NCI-H1417 treated with DMSO at 0.1 percent for 48 hours (cell line): ENCODE measurements at places on chromosomes 13 and 19.

GRCh38 chr19:54107876-54108490, 5.3 kb downstream of the NDUFA3 start:
- DNase-seq, result no peak

DNA sequence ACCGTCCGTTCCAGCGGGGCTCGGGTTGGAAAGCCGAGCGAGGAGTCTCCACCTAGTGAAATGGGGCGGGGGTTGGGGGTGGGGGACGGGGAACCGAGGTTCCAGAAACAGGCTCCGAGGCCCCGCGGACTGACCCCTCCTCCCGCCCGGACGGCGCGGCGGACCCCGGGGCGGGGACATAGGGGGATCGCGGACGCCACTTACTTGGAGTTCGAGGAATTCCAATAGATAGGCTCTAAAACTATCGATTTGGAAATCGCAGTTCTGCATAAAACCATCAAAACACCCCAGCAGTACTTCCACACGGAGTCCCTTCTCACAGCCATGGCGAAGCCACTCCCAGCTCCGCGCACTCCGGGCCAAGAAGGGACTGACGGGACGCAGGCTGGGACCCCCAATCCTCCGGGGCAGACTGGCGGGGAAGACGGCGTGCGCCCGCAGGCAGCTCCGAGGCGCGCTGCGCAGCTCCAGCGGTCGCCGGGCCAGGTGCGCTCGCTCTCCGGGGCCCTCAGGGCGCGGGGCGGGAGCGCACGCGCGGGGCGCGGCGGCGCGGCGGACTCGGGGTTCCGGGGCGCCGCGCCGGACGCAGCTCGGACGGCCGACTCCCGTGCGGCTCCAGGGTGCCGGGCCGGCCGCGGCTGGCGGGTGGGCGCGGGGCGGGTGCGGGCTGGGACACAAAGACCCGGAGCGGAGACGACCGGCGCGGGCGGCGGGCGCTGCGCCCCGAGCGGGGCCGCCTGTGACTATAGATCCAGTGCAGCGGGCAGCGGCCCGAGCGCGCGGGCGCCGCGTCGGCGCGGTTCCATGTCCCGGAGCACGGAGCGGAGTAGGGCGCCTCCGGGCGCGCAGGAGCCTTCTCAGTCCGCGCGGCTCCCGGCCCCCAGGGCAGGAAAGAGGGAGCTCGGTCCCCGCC, 567 bp downstream of the EFNB2 start:
- DNase-seq, result no peak

DNA sequence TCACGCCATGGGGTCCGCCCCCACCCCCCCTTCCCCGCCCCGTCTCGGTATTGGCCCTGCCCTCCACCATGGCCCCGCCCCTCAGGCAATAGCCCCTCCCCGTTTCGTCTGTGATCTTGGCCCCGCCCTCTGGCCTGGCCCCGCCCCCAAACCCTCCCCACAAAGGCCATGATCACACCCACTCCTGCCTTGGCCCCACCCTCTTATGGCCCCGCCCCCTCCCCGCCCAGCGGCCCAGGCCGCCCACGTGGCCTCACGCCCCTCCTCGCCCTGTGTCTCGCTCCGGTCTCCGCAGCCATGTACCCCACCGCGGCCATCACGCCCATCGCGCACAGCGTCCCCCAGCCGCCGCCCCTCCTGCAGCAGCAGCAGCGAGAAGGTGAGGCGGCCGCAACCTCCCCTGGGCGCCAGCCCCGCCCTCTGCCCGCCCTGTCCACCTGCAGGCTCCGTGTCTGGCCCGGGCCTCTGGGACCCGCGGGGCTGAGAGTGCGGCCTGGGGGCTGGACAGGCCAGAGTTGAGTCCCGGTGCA, 61.3 kb downstream of the CELF5 start:
- DNase-seq, result no peak

GRCh38 chr19:51002542-51003311, 1.3 kb upstream of the KLK8 start:
- DNase-seq, result no peak

GRCh38 chr13:27965740-27966640, 3.1 kb downstream of the CDX2 start:
- no peak for DNase-seq

DNA sequence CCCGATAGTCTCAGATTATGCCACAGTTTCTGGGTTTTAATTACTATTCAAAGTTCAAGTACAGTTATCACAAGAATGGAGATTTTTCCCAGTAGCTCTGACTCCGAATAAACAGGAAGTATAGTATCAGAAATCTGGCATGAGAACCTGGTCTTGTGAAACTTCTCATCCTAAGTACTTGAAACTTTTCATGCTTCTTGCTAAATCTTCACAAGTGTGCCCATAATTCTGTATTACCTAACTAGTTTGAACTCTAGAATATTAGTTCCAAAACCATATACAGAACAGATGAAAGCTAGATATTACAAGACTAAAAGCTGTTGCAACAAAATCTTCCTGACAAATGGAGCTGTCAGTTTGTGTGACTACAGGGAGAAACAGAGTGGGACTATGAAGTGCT, 70.5 kb upstream of the CSNK1A1L start:
- no peak for DNase-seq

DNA sequence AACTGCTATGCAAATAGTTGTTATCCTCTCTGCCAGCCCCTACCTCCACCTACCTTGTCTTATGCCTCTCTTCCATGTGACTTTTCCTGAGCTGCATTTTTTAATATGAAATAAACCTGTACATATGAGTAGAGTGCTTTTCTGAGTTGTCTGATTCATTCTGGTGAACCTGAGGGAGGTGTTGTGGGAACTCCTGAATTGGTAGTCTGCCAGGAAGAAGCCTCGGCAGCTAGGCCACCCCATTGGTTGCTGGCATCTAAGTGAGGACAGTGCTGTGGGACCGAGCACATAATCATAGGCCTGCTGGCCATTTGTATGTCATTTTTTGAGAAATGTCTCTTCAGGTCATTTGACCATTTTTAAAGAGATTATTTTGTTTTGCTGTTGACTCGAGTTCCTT, 1146.8 kb downstream of the UQCRFS1 start:
- no peak for DNase-seq

DNA sequence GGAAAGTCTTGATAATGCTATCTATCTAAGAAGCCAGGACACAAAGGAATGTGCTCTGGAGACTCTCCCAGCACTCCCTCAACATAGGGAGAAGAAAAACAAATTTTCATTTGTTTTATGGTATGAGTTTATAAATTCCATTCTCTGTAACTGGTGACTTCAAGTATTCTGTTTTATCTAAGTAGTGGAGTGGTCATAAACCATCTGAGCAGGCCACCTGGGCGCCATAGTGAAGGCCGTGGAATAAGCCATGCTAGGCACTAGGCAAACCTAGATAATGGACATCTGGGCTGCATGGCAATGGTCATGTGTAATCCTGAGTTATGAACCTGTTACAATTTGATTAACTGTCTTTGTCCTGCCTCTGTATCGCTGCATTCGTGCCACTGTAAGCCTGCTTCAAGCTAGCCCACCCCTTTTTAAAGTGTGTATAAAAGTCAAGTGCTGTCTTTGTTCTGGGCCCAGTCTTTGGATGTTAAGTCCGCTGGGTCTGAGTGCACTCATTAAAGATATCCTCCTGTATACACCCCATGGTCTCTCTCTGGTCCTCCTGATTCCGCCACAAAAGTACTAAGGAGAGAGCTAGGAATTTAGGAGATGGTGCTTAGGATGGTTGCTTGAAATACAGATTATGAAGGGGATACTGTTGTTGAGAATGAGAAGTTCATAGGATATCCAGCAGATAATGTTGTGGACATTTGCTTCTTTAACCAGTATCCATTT, 13.2 kb downstream of the GTF2F2 start:
- DNase-seq, result no peak

GRCh38 chr19:7251494-7251893, 42.7 kb downstream of the INSR start:
- no peak for DNase-seq

- no peak for DNase-seq
Measured at GRCh38 chr19:6811906-6812305, 39.4 kb downstream of the VAV1 start.

- DNase-seq, result no peak
Measured at GRCh38 chr19:46463516-46463915, 7.8 kb downstream of the PNMA8A start.

- no peak for DNase-seq
Measured at GRCh38 chr19:14413693-14414181, 5.4 kb downstream of the DDX39A start.

DNA sequence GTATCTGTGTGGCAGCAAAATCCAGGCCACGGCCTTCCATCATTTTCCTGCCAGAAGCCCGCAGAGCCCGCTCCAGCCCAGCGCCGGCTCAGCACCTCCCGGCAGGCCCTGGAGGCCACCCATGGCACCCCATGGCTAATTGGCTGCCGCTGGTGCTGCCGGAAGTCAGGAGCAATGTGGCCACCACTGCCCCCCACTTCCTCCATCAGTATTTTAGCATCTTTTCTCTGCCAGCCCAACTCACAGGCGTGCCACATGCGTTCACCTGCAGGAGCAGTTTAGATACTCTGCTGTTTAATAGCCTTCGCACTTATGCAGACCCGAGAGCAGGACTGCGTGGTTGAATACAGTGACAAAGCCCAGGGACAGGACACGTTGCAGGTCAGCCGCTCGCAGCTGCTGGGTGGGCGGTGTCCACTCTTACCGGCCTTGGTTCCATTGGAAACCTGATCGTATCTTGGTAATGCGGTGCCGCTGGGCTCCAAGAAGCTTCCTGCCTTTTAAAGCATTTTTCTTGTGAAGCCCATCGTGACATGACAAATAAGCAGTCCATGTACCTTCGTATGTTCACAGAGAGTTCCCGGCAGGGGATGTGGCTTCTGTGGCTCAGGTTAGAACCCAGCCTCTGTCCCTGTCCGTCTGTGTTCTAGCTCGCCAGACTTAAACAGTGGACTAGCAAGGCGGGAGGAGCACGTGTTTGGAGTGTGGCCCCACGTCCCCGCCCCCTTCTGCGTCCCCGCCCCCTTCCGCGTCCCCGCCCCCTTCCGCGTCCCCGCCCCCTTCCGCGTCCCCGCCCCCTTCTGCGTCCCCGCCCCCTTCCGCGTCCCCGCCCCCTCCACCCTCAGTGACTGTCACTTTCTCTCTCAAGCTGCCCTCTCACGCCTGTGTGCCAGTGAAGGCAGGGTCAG, 162.0 kb upstream of the SOX1 start:
- peak; percentile 54 for DNase-seq

GRCh38 chr13:31697290-31697689, 42.0 kb upstream of the RXFP2 start:
- DNase-seq, result no peak

- no peak for DNase-seq
Measured at GRCh38 chr13:38395497-38395788, 45.8 kb downstream of the UFM1 start.

DNA sequence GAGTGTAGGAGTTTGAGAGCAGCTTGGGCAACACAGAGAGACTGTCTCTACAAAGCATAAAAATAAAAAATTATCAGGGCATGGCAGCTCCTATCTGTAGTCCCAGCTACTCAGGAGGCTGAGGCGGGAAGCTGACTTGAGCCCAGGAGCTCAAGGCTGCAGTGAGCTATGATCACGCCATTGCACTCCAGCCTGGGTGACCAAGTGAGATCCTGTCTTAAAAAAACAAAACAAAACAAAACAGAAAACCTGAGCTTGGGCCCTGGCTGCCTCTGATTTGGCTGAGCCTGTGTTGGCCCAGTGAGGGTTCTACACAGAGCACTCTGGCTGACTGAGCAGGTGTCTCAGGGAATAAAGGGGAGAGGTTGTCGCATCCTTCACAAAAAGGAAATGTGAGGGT, 8.0 kb downstream of the SLC7A9 start:
- DNase-seq, result no peak

DNA sequence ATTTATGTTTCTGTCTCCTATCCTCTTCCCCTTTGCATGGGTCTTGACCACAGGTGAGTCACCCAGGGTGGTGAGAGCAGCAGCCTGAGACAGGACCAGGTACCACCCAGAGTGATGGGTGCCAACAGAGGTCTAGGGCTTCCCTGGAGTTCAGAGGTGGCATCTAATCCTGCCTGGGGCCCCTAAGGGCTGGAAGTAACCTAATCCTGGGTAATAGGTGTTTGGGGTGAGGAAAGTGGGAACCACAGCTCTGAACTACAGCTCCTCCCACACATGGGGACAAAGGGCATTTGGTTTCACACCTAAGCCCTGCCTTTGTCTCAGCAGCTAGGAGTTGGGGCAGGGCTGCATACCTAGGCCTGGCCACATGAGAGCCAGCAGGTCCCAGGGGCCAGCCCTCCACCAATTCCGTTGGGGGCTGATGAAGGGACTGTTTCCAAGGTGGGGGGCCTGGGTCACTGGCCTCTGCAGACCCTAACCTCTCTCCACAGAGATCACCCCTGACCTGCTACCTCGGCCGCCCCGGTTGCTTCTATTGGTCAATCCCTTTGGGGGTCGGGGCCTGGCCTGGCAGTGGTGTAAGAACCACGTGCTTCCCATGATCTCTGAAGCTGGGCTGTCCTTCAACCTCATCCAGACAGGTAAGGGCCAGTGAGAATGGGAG, 8.0 kb downstream of the SPHK2 start:
- no peak for DNase-seq

- DNase-seq, result peak; percentile 15
Measured at GRCh38 chr19:10587022-10587838, at the start of gene AP1M2. TSS of gene AP1M2 (minus strand) at chr19:10587312. CDS start at chr19:10587231, 81 bp downstream.

DNA sequence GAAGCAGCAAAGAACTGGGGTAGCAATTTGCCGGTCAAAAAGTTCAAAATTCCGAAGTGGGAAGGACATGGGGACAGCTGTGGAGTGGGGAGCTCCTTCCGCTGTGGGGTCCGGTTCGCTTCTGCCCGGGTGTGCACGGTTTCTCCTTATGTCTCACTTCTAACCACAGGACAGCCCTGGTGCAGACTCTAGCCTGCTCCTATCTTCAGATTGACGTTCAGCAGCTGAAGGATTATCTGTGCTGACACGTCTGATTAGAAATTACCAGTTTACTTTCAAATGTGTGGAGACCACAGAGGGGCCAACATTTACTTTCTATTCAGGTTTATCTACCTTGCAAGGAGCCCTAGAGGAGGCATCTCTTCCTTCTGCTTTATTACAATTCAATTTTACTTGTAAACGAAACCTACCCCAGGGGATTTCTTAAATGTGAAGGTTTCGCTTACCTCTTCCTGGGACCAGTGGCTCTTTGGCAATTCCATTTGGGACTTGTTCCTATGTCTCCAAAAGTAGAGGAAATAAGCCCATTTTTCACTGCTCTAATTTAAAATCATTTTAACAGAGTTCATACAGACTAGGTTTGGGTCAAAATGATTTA, 27.3 kb downstream of the LHFPL6 start:
- DNase-seq, result no peak

GRCh38 chr13:30750036-30750435, 14.7 kb downstream of the ALOX5AP start:
- DNase-seq, result no peak
